ENCODE measurements at places on chromosomes 16 and 17. TPM values are rescaled to one million over a fixed set of nuclear protein-coding genes. Genes with fewer than 3 reads are reported as not detected.

UBN1 gene
- 12.0 TPM for total RNA-seq

MEIOC gene
- not detected for total RNA-seq

C16orf74 gene
- not detected for total RNA-seq

CD300LG gene
- total RNA-seq = not detected

PRSS21 gene
- total RNA-seq = not detected

GPRC5B gene
- 6.4 TPM for total RNA-seq

SYT17 gene
- total RNA-seq = 10.2 TPM

CDH3 gene
- 0.06 TPM for total RNA-seq

DNA sequence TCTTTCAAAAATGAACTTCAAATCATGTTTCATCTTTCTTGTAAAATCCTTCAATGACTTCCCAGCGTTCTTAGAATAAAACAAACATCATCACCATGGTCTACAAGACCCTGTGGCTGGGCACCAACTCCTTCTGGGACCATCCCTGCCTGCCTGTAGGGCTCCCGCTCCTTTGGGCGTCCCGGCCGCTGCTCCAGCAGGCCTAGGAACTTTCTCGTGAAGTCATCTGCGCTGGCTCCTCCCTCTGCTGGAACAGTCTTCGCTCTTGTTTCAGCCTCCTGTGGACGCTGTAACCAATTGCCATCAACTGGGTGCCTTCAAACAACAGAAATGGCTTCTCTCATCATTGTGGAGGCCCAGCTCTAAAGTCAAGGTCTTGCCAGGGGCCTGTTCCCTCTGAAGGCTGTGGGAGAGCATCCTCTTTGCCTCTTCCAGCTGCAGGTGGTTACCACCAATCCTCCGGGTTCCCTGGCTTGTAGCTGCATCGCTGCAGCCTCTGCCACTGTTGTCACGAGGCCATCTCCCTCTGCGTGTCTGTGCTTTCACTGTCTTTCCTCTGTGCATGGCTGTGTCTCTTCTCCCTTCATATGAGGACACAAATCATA, 185.5 kb upstream of the SDK2 start:
- H3K4me3 ChIP-seq = no peak overlapping the region

DNA sequence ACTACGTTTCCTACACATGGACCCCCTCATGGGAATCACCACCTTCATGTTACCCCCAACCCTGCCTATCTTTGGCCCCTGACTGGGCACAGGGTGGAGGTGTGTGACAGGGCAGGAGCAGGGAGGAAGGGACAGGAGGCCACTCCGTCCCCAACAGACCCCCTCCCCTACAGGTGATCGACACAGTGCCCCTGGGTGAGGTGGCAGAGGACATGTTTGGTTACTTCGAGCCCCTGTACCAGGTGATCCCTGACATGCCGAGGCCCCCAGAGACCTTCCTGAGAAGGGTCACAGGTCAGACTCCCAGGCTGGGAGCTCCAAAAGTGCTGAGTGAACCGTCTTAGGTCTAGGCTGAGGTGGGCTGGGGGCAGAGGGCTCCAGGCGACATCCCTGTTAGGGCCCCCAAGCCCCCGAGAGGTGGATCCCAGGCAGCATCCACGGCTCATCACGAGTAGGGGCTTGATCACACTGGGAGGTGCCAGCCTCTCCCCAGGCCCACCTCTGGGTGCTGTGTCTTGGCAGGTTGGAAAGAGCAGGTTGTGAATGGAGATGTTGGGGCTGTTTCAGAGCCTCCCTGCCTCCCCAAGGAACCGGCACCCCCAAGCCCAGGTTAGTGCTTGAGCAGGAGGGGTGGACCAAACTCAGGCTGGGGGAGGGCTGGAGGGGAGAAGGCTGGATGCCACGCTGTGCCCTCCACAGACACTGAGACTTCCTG, 1.5 kb downstream of the ACBD4 start:
- no peaks in the 10 kb centered on the region for H3K36me3 ChIP-seq
- peak overlapping the region; percentile 18 for H3K4me3 ChIP-seq
- peaks cover 29% of the 10 kb centered on the region for H3K4me1 ChIP-seq
- peak; percentile 50 for DNase-seq
- H3K27me3 ChIP-seq = no peaks in the 10 kb centered on the region

GRCh38 chr17:1797323-1797722, 32.4 kb downstream of the SMYD4 start:
- H3K4me1 ChIP-seq = no peaks in the 10 kb centered on the region
- no peak for DNase-seq
- no peak overlapping the region for H3K4me3 ChIP-seq

DNA sequence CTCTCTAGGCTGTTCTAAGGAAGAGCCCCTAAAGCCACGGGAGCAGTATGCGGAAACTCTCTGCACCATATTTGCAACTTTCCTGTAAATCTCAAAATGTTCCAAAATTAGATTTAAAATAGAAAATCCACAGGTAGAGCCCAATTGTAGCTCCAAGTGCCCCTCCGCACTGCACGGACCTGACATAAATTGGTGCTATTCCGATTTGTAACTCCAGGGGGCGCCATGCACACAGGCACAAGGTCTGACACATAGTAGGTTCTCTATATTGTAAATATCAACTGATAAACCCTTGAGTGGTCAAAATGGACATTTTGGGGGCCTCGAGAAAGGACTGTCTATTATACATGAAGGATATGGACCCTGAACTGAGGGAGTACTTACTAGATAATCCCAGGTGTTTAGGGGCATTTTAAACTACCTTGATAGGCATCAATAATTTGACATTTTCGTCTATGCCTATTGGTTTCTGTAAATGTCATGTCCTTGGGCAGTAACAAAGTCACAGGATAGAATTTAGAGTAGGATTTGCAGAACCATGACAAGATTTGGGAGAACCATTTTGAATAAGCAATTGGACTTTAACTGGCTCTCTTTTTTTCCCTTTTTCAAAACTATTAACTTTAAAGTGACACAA, 36.6 kb upstream of the TMEM132E start:
- H3K4me3 ChIP-seq = no peak overlapping the region
- no peaks in the 10 kb centered on the region for H3K36me3 ChIP-seq

DNA sequence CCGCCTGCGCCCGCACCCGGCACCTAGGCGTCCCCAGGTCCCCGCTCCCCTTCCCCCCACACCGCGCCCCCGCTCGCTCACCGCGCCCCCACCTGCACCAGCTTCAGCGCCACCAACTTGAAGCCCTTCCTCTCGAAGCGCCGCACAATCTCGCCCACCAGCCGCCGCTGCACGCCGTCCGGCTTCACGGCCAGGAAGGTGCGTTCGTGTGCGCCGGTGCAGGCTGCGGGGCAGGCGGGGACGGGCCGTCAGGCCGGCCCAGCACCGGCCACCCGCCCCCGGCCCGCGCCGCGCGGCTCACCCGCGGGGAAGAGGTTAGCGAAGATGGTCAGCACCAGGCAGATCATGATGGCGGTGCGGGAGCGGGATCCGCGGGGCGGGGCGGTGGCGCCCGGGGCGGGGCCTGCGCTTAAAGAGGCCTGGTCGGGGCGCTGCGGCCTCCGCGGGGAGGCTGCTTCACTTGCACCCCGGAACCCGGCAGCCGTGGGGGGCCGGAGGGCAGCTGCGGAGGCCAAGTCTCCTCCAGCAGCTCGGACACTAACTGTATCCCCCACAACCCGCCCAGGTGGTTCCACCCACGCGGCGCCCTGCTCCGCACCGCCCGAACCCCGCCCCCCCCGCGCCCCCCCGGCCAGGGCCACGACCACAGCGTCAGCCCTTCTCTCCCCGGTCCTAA, at the start of gene NME3:
NME3 (minus strand) TSS at position 356 of the 676 bp plus-strand sequence; CDS start at position 347, 9 bp downstream.
- H3K27me3 ChIP-seq = no peaks in the 10 kb centered on the region
- DNase-seq = peak; percentile 86
- H3K4me1 ChIP-seq = peaks cover 13% of the 10 kb centered on the region
- no peaks in the 10 kb centered on the region for H3K36me3 ChIP-seq

DNA sequence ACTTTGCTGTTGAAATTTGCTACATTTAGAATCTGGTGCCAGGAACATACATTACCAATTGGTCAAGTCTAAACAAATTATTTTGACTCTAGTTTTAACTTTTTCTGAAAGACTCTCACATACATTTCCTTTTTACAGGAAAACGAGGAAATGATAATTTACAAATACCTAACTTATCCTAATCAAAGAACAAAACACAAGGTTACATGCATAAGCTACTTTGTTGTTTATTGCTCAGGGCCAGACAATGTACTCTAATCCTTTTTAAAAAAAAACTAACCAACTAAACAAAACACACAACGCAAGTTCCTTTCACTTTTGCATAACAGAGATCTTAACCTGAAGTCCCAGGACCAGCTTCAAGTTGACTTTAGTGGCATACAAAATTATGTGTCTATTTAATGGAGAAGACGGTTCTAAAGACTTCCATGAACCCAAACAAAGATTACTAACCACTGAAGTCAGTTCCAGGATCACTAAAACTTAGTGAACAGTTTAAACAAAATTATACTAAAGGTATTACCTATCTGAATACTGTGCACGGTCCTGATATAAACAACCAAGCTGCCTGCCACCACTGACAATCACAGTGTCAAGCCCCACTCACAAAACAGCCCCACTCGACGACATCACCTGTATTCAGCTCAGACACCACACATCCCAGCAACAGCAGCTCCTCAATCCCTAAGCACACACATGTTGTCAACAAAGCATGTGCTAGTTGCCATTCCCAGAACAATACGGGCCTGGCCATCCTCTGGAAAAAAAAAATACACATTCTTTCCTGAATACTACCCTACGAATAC, 1.9 kb downstream of the ZNF652 start:
- H3K36me3 ChIP-seq = no peaks in the 10 kb centered on the region
- peaks cover 41% of the 10 kb centered on the region for H3K4me1 ChIP-seq
- no peak for DNase-seq

DNA sequence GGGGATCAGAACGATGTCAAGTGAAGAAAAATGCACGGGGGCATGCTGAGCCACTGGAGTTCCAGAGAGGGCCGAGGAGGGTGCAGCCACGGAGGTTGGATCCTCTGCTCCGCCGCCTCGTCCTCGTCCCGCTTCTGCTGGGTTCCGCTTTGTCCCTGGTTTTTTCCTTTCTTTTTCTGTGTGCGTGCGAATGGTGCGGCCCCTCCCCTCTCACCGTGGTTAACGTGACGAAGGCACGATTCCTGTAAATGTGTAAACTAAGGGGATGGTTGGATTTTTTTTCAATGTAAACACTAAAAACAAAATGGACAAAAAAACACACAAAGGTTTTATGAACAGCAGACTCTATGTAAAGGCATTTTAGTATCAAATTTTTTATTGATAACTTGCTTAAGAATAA, 46.7 kb downstream of the ACTG1 start:
- H3K27me3 ChIP-seq = no peaks in the 10 kb centered on the region
- DNase-seq = no peak
- no peak overlapping the region for H3K27ac ChIP-seq
- H3K4me1 ChIP-seq = no peaks in the 10 kb centered on the region

- H3K36me3 ChIP-seq = no peaks in the 10 kb centered on the region
- DNase-seq = no peak
- H3K27me3 ChIP-seq = no peaks in the 10 kb centered on the region
- H3K4me3 ChIP-seq = no peak overlapping the region
- no peak overlapping the region for H3K27ac ChIP-seq
These were observed 8.3 kb upstream of the ITGA3 start for GRCh38 chr17:50047488-50048126.

DNA sequence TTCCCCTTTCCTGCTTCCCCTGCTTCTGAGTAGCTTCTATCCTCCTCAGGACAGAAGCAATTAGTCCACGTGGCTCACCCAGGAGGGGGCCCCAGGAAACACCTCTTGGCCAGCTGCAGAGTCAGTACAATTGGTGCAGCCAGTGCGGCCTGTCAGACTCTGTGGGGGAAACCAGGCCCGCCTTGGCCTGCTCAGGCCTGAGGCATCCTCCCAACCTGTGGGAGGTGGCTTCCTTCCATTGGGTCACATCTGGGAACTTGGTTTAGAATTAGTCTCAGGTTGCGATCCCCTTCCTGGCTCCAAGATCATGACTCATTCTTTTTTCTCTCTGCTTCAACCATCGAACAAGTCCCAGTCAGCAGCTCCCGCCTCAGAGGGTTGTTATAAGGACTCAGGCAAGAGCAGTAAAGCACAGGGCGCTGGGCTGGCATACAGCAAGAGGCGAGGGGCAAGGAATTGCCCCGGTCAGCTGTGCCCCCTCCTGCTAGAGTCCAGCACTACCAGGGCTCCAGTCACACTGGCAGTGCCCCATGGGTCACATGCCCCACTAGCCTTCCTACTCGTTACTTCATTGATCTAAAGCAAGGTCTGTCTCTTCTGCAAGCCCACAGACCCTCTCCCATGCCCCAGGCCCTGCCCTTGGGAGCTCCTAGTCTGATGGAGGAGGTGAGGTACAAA, 8.1 kb upstream of the EPX start:
- H3K4me3 ChIP-seq = no peak overlapping the region
- H3K4me1 ChIP-seq = no peaks in the 10 kb centered on the region
- no peaks in the 10 kb centered on the region for H3K27me3 ChIP-seq
- H3K36me3 ChIP-seq = no peaks in the 10 kb centered on the region
- H3K27ac ChIP-seq = no peak overlapping the region

DNA sequence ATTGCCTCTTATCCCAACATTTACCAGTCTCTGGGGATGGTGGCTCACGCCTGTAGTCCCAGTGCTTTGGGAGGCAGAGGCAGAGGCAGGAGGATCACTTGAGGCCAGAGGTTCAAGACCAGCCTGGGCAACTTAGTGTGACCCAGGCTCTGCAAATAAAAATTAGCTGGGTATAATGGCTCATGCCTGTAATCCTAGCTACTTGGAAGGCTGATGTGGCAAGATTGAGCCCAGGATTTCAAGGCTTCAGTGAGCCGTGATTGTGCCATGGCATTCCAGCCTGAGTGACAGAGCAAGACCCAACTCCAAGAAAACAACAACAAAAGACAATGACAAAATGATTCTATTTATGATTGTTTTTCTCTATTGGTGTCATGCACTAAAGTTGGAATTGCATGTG, 244.9 kb downstream of the RBFOX1 start:
- no peaks in the 10 kb centered on the region for H3K36me3 ChIP-seq
- no peaks in the 10 kb centered on the region for H3K27me3 ChIP-seq
- no peak overlapping the region for H3K27ac ChIP-seq
- H3K4me3 ChIP-seq = no peak overlapping the region

DNA sequence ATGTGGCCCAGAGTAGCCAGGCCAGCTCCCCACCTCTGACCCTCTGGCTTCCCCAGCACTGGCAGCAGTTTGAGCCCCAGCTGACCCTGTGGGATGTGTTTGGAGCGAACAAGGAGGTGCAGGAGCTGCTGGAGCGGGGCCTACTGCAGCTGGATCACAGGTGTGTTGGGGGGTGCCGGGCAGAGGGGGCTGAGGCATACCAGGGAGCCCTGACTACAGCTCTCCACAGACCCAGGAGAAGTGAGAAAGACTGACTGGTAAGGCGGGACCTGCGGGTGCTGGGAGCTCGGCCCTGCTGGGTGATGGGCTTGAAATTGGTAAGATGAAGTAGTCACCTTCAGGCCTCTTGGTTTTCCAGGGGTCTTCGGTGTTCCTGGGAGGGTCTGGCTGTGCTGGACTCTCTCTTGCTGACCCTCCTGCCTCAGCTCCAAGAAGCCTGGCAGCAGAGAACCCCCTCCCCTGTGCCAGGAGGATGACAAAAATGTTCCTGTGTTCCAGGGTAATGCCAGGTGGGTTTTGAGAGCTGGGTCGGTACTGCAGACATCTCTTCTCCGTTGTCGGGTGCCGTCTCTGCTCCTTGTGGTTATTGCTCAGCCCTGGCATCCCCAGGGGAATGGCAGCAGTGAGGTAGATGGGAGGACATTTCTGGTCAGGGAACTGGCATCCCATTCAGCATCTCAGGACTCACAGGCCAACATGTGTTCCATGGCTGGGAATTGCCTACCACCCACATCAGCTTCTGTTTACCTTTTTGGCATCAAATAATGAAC, 5.9 kb downstream of the RSAD1 start:
- no peak overlapping the region for H3K4me3 ChIP-seq
- no peak for DNase-seq
- H3K27me3 ChIP-seq = no peaks in the 10 kb centered on the region
- peaks cover 21% of the 10 kb centered on the region for H3K36me3 ChIP-seq
- no peak overlapping the region for H3K27ac ChIP-seq

- DNase-seq = no peak
- H3K36me3 ChIP-seq = no peaks in the 10 kb centered on the region
- no peak overlapping the region for H3K27ac ChIP-seq
- H3K4me3 ChIP-seq = no peak overlapping the region
- no peaks in the 10 kb centered on the region for H3K27me3 ChIP-seq
- no peaks in the 10 kb centered on the region for H3K4me1 ChIP-seq
These were observed 10.4 kb downstream of the SEC14L1 start for GRCh38 chr17:77151186-77151585.

Measured in right lobe of liver (tissue), 6 donors.